ENCODE measurements at places on chromosomes 3 and 15.

- no peak for DNase-seq
Observed at GRCh38 chr15:42287931-42288330, 14.7 kb upstream of the TMEM87A start.

GRCh38 chr15:58605931-58606530, 143.5 kb downstream of the ADAM10 start:
- no peak for DNase-seq

DNA sequence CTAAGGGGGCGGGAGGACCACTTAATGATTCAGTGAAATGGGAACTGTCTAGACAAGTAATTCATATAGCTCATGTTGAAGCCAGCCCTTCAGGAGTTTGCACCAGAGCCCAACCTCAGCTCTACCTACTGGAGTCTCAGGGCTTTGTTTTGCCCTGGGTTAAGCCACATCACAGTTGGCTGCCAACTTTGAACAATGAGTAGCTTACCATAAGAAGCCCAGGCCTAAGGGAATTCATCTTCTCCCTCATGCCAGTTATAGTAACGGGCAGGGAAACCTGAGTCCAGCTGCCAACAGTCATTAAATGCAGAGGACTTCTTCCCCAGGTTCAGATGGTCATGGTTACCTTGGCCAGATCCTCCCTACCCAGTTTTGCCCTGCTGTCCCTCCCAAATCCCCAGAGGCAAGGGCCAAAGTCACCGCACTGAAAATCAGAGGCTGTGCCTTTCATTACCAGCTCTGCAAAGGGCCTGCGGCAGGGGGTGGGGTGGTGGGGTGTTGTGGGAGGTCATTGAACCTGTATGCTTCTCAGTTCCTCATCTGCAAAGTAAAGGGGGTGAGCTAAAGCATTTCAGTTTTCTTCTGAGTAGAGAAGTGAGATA, 302.2 kb upstream of the NR2E3 start:
- DNase-seq, result no peak

- DNase-seq, result no peak
Observed at GRCh38 chr3:52401021-52401420, 43.9 kb downstream of the SEMA3G start.

GRCh38 chr3:72353236-72354128, 494.8 kb downstream of the SHQ1 start:
- no peak for DNase-seq
